ENCODE measurements at places on chromosomes 11 and 22.

DNA sequence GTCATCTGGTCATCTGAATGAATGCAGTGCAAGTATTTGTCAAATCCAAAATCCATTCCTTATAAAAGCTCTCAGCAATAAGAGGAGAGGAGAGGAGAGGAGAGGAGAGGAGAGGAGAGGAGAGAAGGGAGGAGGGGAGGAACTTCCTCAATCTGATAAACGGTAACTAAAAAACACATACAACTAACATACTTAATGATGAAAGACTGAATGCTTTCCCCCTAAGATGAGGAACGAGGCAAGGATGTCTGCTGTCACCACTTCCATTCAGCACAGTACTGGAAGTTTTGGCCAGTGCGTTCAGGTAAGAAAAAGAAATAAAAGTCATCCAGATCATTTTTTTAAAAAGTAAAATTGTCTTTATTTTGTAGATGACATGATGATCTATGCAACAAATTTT lies 80.4 kb downstream of the CD82 start:
- DNase-seq = no peak

DNA sequence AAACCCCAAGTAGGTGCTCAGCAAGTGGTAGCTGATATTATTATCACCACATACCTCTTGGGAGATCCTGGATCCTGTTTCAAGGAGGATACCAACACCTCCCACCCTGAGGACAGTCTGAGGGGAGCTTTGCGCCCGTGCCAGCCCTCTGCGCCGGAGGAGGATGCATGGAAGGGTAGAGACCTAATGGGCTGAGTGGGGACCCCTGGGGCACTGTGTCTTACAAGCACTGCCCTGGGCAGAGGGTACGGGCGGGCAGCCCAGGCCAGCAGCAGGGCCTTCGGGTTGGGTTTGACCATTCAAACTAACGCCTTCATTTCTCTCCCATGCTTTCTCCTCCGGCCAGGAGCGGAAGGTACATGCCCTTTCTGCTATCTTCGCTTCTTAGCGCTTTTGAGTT lies 26.3 kb downstream of the MYBPC3 start:
- no peak for DNase-seq

GRCh38 chr11:70551351-70552166 lies 153.2 kb downstream of the CTTN start:
- no peak for DNase-seq

DNA sequence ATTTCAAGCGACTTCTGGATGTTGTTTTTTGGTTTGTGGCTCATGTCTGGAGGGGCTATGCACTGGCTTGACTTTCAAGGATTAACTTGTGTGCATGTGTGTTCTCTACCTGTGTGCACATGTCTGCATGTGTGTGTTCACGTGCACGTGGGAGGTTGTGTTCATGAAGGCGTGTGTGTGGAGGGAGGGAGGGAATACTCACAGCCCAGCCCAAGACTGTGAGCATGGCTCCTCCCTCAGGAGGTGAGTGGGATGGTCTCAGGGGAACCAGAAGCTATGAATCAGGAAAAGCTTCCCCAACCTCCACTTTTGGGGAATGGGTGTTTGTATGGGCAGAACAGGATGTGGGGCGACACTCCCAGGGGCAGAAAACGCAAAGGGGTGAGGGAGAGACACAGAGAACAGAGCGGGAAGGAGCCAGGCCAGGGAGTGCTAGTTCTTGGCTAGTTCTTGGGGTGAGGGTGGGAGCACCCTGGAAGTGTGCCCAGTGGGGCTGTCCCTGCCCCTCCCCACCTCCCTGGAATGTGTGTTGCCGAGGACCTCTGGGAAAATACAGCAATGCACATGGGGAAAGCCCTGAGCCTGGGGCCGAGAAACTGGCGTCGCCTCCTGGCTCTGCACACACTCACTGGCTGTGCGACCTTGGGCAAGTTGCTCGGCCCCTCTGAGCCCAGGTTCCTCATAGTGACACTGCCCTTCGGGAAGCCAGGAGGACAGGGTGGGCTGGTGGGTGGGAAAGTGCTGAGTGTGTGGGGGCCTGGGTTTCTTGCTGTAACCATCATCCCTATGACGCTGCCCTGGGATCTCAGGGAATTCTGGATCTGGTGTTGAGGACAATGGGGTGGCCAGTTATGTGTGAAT lies 16.9 kb upstream of the ALX4 start:
- DNase-seq = peak; percentile 20

DNA sequence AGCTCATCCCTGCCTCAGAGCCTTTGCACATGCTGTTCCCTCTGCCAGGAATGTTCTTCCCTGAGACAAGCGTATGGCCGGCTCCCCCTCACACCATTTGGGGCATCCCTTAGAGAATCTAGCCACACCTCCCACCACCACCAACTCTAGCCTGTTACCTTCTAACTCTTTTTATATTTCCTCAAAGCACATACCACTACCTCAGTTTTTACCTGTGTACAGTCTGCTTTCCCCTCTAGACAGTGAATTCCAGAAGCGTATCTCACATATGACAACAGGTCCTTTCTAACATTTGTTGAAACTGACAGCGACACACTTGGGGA lies 75.1 kb upstream of the ARFGAP3 start:
- DNase-seq = no peak

DNA sequence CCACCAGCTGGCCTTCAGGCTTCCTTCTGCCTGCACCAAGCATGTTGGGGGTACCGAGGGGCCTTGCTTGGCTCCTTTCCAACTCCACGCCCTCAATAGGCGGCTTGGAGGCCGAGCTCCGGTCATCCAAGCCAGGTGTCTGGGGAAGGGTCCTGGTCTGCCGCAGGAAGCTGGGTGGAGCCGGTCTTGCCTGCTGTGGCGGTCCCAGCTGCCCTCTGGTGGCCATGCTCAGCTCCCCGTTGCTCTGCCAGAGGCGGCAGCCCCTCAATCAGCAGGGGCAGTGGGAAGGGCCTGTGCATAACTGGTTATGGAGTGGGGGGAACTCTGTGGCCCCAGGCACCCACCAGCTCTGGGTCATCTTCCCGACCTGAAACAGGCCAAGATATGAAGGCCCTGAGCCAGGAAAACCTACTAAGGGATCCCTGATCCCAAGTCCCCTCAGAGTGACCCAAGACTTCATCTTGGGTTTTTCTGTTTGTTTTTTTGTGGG lies 3.2 kb downstream of the ARVCF start:
- DNase-seq = peak; percentile 57

DNA sequence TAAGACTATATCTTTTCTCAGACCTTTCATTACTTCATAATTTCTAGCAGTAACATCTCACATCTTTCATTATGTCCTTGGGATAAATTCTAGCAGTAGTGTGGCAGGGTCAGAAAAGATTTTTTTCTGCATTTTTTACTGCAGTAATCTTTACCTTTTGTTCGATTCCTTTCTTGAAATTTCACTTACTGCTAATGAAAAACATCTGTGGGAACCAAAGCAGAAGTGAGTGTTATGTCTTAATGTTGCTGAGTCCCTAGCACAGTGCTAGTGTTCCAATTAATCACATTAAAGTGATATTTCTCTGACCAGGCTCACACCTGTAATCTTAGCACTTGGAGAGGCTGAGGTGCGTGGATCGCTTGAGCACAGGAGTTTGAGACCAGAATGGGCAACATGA lies 123.6 kb downstream of the EHF start:
- no peak for DNase-seq
